LNCaP clone FGC (cell line): ENCODE measurements at places on chromosomes 5 and 9.

GRCh38 chr5:50463047-50463446 lies 22.0 kb upstream of the EMB start:
- no peak for DNase-seq

DNA sequence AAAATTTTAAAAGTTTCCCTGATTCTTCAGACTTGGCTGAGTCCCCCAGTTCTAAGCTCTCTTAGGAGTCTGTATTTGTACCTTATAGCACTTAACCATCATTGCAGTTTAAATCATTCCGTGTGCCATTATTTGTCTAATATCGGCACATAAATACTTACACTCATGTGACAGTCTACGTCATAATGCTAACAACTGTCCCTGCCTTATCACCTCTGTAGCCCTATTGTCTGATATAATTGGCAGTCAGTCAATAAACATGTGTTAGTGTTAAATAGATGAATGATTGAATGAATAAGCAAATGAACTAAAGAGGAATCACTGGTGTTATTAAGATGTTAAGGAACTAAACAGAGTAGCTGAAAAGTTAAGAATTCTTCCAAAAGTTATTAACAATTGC lies 287.8 kb downstream of the EBF1 start:
- DNase-seq, result no peak

- DNase-seq, result no peak
Observed at GRCh38 chr5:144125163-144125726, 45.2 kb downstream of the YIPF5 start.

DNA sequence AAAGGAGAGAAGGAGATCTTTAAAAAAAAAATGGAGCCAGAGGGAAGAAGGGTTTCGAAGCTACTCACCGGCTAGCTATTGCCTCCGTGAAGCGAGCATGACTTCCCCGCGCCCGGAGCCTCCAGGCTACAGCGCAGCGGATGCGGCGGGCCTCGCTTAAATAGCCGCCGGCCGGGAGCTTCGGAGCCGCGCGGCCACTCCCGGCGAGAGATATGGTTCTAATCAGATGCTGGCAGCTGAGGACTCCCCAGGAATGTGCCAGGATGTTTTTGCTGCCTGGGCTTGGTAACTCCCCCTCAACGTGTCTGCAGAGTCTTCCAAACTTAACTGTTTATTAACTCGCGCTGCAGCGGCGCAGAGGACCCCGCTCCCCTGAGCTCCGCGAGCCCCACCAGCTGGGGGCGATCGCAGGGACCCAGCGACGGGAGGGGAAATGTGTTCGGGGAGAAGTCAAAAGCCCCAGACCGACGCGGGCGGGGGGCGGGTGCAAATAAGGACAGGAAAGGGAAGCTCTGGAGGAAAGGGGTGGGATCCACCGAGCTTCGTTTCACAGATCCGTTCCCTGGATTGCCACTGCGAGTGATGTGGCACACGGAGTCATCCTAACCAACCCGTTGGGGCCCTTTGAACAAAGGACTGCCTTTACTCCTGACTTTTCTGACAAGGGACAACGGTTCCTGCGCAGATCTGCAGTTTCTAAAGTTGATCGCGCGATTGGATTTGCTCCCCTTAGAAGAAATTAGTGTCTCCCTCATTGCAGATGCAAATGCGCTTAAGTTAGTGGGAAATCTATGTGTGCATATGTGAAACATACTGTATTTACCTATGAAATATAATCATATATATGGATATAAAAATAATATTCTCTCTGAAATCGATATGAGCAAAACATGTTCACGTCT lies at the start of gene DAB2:
DAB2 (minus strand) TSS at position 245 of the 902 bp plus-strand sequence. CDS start 30,660 bp downstream, outside the sequence.
- no peak for DNase-seq

- peak; percentile 52 for DNase-seq
Observed at GRCh38 chr5:33312571-33313549, 127.9 kb upstream of the TARS1 start.

DNA sequence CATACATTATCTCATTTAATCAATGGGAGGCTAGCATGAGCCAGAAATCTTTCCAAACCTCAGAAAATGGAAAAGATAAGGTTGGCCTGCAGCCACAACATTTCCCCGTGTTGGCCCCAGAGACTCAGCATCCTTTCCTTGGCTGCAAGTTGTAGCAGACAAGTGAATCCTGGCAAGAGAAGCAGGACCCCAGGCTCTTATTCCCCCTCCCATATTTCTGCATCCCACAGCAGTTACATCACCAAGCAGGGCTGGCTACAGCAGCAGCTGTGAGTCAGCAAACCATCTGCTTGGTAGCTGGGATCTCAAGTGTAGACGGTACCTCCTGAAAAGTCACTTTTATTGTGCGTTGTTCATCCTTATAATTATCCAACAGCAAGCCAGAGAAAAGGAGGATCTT lies 212.4 kb downstream of the GNA14 start:
- no peak for DNase-seq

DNA sequence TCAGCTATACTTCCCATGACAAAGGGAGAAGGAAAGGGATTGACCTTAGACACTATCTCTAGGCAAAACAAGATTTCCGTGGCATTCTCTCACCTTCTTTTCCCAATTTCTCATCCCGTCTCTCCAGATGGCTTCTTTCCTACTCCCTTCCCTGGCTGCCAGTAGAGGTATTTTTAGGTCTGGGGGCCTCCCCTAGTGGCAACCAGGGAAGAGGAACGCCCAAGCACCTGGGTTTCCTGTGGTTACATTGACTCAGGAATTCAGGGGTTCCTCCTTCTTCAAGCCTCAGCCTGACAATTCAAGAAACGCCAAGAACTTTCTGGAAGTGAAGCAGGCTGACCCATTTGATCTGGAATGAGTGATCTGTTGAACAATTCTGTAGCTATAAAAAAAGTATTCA lies 111.5 kb upstream of the OSMR start:
- no peak for DNase-seq

GRCh38 chr9:114246558-114246957 lies 76.3 kb upstream of the ORM1 start:
- DNase-seq, result no peak

DNA sequence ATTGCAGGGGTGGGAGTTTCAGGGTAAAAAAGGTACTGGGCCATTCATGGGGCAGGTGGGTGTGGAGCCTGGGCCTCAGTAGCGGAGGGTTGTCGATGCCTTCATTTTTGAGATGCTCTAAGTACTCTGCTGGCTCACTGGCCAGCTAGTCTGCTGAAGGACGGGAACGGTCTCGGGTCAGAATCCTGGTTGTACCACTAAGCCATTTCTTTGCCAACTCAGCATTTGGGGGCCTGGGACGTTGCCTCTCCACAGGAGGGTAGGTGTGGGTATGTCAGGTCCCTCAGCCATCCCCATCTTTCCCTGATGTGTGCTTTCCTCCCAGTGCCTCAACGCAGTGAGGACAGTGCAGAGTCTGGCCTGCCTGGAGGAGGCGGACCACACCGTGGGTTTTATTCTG lies 25.1 kb downstream of the SH3GLB2 start:
- DNase-seq, result no peak

DNA sequence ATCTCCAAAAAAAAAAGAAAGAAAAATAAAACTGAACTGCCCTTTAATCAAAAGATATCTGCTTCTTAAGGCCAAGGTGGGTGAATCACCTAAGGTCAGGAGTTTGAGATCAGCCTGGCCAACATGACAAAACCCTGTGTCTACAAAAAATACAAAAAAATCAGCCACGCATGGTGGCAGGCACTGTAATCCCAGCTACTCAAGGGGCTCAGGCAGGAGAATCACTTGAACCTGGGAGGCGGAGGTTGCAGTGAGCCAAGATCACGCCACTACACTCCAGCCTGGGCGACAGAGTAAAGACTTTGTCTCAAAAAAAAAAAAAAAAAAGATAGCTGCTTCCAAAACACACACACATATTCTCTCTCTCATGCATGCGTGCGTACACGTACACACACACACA lies 17.8 kb downstream of the SCAI start:
- DNase-seq, result no peak

GRCh38 chr9:4077499-4078102 lies 222.3 kb downstream of the GLIS3 start:
- DNase-seq, result peak; percentile 48

DNA sequence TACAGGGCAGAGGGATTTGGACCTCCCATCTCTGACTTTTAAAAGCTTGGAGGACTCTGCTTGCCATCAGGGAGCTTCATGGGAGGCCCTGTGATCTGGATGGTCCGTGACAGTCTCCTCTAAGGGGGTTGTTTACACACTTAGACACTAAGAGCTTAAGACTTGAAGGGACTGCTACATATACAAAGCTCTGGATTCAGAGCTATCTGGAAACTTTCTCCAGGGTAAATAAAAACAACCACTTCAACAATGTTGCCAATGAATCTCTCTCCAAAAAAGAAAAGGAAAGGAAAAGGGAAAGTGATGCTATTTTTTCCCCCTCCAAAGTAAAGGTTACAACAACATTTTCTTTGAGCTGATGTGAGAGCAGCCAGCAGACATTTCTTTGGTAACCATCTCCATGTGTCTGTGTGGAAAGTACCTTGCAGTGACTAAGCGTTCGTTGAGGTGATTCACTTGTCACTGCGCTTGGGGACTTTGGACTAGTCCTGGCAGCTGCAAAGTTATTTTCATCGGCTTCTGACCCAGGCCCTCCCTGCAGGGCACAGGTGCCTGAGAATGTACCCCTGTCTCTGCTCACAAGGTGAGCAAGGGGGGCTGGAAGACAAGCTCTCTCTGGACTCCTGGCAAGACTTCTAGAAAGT lies 262.1 kb upstream of the KLF4 start:
- no peak for DNase-seq

DNA sequence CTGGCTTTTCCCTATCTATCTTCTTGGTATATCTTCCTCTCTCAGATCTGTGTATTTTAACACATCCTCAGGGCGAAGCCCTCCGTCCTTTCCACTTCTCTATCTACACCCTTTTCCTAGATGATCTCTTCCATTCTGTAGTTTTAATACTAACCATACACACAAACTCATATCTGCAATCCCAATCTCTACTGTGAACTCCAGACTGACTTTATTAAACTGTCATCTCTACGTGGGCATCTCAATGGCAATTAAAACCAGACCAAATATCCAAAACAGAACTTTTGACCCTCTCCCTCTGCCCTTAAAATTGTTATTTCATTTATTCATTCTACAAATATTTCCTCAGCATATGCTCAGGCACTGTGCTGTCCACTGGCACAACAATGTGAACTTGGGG lies 7.1 kb downstream of the FNIP1 start:
- DNase-seq, result no peak

DNA sequence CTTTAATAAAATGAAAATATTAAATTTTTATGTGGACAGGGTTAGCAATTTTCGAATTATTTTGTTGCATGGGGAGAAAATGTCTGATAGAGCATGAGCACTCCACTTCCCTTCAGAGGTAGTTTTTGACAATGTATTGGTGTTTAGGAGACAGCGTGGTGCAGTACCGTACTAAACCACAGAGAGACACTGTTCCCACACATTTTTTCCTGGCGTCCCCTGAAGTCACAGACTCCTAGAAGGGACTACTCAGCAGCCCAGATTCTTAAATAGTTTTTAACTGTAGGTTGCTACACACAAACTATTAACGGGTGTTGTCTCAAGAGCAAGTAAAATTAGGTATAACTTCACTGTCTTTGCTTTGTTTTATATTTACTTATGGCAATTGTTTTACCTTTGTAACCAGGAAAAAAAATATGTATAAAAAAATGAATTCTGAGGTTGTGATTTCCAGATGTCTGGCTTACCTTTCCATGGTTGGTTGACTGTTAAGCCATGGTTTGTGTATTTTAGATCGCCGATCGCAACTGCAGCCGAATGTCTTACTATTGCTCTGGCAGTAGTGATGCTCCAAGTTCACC lies 171.2 kb downstream of the DOCK8 start:
- DNase-seq, result peak; percentile 39

GRCh38 chr5:67731886-67732285 lies 483.7 kb upstream of the PIK3R1 start:
- DNase-seq, result no peak

- DNase-seq, result no peak
Observed at GRCh38 chr5:32542216-32543059, 42.9 kb upstream of the SUB1 start.

GRCh38 chr5:178271231-178271630 lies 38.6 kb upstream of the PHYKPL start:
- DNase-seq, result no peak

- no peak for DNase-seq
Observed at GRCh38 chr9:122477346-122477745, 380 bp downstream of the OR1J1 start.

- DNase-seq, result no peak
Observed at GRCh38 chr9:132762896-132763295, 92.6 kb downstream of the GTF3C4 start.

DNA sequence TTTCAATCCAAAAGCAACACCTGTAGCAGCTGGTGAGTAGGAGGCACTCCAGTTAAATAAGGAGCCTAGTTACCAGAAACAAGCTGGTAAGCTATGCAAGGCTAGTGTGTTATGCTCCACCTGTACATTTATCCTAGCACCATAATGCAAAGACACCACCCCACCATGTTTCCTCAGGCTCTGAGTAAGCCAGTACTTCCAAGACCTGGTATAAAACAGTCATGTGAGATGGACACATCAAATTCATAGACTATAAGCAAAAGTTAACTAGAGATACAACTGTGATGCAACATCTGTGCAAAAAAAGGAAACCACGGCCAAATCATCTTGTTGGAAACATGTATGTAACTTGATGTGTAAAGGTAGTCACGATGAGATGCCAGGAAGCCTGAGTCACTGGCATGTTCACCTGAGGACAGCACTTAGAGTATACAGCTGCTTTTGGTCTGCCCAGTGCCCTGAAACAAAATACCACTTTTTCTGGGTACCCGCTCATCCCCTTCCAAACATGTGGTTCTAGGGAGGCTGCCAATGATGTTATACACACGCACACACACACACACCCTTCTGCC lies 66.1 kb downstream of the CDK5RAP2 start:
- DNase-seq, result no peak

DNA sequence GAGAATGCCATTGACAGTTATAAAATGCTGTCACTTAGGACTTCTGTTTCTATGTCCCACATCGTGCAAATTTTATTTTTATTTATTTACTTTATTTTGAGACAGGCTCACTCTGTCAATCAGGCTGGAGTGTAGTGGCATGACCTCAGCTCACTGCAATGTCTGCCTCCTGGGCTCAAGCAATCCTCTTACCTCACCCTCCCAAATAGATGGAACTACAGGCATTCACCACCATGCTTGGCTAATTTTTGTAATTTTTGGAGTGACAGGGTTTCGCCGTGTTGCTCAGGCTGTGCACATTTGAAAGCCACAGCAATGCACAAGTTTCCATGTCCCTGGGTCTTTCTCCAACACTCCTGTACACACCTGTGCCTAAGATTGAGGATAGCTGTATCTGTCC lies 51.8 kb downstream of the ADAMTS16 start:
- no peak for DNase-seq

DNA sequence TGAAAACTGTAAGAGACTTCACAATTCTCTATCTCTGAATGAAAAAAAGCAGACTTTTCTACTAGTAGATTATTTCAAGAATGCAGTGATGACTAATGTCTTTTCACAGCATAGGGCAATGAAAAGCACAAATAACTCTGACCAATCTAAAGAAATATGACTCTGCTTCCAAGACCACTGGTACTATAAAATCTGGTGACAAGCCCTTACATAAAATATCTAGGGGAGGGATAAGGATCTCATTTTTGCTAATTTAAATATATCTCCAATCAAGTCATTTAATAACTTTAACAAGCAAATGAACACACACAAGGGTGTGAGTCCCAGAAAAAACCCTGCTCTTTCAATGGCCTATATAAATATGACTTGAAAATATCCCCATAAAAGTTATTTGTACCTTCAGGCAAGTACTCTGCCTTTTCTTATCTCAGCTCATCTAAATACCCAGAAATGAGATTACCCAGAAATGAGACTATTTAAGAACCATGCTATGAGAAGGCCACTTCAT lies 105.2 kb downstream of the GNAQ start:
- DNase-seq, result no peak

GRCh38 chr9:83479765-83480164 lies 58.4 kb downstream of the FRMD3 start:
- no peak for DNase-seq
